ENCODE measurements at places on chromosomes 12 and 14.

DNA sequence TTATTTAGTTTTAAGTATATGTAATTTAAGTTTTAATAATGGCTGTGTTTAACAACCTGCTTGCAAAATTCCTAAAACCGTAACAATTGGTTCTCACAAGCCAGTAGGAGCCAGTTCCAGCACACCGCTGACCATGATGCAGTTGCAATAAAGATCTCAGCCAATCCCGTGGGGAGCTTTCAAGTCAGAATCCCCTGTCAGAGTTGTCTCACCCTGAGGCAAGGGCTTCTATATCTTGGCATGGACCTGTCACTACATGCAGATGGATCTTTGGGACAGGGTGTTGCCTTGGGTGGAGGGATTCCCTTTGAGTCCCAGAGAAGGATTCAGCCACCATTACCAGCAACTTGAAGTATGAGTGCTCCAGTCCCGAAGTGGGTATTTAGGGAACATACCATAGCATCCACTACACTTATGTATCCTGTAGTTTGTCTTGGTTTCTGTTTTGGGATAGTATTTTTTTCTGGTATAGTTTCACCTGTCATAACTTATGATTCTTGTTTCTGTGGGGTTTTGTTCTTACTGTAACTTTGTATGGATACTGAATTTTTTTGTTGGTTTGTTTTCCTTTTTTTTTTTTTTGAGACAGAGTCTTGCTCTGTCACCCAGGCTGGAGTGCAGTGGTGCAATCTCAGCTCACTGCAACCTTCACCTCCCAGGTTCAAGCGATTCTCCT lies 30.1 kb upstream of the LIMA1 start:
- no peak for DNase-seq

- no peak for DNase-seq
Observed at GRCh38 chr12:53999559-54000115, 324 bp upstream of the HOXC9 start.

GRCh38 chr12:131553096-131553777 lies 157.7 kb upstream of the SFSWAP start:
- DNase-seq, result no peak

- no peak for DNase-seq
Observed at GRCh38 chr12:19657732-19658130, 218.4 kb downstream of the AEBP2 start.

GRCh38 chr12:45257185-45257930 lies 41.5 kb downstream of the ANO6 start:
- DNase-seq, result no peak

DNA sequence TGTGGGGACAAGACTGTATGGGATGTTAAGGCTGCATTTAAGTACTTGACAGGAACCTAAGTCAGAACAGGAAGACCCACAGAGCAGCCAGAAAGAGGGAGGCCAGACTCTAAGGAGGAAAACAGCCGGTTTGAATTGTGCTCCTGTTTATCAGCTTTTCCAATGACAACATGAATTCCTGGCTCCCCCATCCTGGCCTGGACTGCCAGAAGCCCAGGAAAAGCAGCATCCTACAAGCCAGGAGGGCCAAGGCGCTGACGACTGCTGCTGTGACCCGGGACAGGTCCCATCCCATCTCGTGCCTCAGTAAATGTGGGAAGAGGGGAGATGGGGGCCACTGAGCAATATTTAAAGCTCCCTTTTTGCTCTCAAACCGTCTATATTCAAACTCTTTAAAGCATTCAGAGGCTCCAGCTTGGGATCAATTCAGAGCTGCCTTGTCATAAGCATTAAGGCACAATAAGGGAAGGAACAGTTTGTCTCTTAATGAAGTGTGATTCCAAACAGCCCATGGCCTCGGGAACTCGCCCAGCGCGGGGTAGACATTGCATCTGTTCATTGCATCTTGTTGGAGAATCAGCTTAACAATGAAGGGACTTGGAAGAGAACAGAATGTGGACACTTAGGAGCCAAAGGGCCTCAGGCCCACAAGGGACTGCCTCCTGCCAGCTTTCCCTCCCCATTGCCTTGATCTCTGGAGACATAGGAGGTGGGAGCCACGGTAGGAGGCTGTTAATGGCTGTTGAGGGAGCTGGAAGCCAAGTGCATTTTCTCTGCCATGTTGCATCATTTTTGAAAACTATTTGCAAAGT lies 49.6 kb downstream of the CMKLR1 start:
- peak; percentile 100 for DNase-seq

GRCh38 chr12:116920939-116921338 lies 10.2 kb downstream of the FBXW8 start:
- no peak for DNase-seq

GRCh38 chr14:104227806-104228205 lies 89.4 kb downstream of the KIF26A start:
- no peak for DNase-seq

DNA sequence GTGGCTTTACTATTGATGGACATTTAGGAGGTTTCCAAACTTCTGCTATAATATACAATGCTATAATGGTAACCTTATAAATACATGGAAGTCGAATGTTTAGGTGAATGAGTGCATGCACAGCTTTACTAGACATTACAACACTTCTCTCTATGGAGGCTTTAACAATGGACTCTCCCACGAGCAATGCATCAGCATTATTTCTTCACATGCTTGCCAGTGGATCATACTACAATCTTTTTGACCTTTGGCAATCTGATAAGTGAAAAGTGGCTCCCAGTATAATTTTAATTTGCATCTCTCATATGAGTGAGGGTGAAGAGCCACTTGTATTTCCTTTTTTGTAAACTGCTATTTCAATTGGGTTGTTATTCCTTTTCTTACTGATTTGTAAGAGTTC lies 18.2 kb downstream of the RDH12 start:
- DNase-seq, result no peak

- no peak for DNase-seq
Observed at GRCh38 chr14:25667387-25667786, 617.4 kb upstream of the STXBP6 start.

- no peak for DNase-seq
Observed at GRCh38 chr12:62914443-62915203, 20.3 kb downstream of the PPM1H start.

GRCh38 chr12:66915306-66915904 lies 236.5 kb upstream of the GRIP1 start:
- no peak for DNase-seq

- DNase-seq, result peak; percentile 46
Observed at GRCh38 chr12:71780237-71780822, 25.7 kb downstream of the RAB21 start.

DNA sequence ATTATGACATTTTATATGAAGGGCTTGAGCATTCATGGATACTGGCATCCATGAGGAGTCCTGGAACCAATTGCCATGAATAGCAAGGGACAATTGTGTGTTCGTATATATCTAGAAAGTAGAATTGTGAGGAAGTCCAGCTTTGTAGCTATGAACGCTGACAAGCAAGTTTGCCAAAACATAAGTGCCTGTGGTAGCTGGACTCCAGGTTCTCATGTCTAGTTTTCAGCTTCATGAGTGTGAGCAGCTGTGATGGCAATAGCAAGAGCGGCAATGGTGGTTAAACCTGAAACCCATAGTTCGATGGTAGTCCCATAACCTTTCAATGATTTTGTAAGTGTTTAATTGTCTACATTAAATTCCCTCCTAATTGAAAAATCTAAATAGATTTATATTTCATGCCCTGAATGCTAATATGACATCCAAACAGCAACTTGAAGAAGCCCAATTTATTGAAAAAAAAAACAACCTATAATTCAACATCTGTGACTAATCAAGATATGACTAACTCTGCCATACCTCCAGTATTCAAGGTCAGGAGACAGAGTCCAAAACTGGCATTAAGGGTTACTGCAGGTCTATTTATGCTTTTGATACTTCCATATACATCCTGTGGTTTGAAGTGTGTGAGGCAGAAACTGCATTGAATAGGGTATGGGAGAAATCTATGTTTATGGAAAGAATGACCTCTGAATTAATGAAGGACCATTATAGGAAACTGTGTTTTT lies 50.3 kb upstream of the PCED1B start:
- DNase-seq, result no peak

- DNase-seq, result no peak
Observed at GRCh38 chr12:24719293-24719721, 229.6 kb downstream of the BCAT1 start.

- no peak for DNase-seq
Observed at GRCh38 chr12:9718968-9719367, 13.9 kb downstream of the CLECL1 start.

DNA sequence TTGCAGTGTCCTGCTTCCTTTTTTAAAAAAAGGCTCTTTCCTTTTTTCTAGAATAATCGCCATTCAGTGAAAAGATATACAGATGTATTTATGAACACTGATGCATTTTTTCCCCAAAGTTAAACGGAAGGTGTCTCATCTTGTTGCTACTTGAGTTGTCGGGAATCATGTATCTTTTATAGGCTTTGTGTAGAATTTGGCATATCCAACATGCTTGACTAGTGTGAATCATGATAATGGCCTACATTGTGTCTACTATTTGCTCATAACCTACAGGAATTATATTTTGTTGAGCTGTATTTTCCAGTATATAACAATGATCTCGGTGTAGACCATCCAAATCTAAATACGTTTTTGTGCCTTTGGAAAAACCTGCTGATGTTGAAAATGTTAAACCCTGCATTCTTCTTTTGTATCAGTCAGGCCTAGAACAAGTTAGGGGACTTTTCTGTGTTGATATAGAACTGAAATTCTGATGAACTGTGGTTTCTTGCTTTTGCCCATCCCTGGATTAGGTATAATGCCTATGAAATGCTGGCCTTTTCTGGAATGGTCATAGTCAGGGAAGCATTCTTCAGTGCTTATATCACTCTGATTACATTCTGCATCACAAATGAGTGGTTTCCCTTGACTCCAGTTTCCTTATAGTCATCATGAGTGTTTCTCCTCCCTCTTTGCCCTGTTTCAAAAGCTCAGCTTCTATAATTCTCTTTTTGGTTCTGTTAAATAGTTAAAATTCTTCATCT lies 10.8 kb downstream of the BMAL2 start:
- DNase-seq, result no peak

DNA sequence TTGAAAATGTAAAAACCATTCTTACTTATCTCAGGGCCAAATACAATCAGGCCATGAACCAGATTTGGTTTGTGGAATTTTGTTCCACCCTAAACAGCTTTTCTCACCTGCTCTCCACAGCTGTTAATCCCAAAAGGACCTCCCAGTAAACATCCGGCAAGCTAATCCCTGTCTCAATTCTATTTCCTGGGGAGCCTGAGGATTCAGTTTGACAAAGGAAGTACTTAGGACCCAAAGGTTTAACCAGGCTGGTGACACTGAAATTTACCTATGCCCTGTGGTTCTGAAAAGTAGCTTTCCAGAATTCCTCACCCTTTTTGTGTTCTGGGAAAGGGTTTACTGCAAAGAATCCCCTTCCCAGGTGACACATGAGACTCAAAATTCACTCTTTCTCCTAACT lies 15.0 kb downstream of the CAPZA3 start:
- DNase-seq, result peak; percentile 6

GRCh38 chr14:49984424-49984823 lies 91.5 kb downstream of the ARF6 start:
- no peak for DNase-seq

- DNase-seq, result peak; percentile 14
Observed at GRCh38 chr12:21438643-21439042, 1.2 kb downstream of the PYROXD1 start.

- DNase-seq, result no peak
Observed at GRCh38 chr14:31855262-31855661, 221.8 kb upstream of the ARHGAP5 start.

GRCh38 chr14:91244501-91244901 lies at the start of gene GPR68:
TSS of gene GPR68 (minus strand) at chr14:91244704. CDS start at chr14:91235050, 9,654 bp downstream.
- DNase-seq, result peak; percentile 79

DNA sequence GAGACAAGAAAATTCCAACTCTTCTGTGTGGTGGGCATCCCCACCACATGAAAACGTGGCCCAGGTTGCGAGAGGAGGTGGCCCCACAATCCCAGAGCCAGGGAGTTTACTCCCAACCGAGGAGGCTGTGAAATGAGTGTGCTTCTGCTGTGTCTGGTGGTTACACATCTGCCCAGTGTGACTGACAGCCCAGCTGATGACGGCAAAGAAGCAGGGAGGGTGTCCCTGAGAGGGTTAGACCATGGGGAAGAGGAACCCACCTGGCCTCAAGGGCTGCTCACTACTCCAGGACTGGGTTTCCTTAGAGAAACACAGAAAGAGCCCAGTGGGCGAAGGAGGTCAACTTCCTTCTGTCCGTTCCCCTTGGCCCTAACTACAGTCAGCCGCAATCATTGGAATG lies 24.6 kb downstream of the ZFP36L1 start:
- no peak for DNase-seq

- no peak for DNase-seq
Observed at GRCh38 chr14:105840266-105841021, 314.1 kb downstream of the TMEM121 start.

DNA sequence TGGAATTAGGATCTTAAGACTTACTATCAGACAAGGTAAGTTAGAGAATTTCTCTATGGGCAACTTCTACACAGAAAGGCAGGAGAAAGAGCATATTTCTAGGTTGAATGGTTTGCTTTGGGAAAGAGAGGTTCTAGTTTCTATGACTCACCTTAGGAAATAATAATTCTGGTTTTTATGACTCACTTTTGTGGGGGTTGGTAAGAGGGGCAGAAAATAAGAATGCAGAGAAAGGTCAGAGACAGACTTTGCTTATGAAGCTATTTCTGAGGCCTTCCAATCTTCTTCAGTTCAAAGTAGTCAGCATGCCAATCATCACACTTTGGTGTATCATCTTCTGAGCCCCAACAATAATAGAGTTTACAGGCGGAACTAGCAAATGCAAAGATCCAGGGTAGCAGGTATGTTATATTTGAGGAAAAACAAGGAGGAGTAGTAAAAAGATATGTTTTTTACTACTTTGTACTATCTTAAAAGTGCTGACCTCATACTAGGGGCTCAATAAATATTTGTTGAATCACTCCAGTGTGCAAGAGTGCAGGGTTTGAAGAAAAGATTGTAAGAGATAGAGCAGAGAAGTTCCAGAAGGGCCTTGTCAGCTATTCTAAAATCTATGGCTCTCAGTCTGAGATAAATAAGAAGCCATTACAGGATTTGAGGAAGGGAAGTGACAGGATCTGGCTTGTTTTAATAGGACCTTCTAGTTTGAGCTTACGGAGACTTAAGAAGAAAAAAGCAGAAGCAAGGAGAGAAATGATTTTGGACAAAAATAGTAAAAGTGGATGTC lies 56.7 kb upstream of the LRFN5 start:
- DNase-seq, result no peak

DNA sequence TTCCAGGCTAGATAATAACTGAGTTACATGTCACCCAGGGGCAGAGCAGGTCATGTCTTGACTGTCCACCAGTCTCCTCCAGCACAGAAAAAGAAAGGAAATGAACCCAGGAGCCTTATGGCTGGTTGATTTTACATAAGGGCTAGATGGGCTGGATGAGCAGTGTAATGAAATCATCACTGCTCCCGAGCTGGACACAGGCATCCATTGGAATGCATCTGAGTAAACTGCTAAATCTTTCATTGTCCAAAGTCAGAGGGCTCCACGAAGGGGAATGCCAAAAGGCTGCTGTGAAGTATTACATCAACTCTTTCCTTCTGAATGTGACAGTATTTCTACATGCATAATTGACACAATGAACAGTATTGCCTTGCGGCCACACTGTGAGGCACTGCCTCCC lies 30.1 kb upstream of the TSPAN11 start:
- no peak for DNase-seq

GRCh38 chr12:103331643-103332042 lies 164.1 kb downstream of the C12orf42 start:
- DNase-seq, result no peak
